ENCODE measurements at places on chromosomes 4 and X.

- no peak for DNase-seq
Observed at GRCh38 chr4:23707652-23708026, 182.2 kb downstream of the PPARGC1A start.

- DNase-seq, result no peak
Observed at GRCh38 chr4:172543249-172543648, 625.4 kb upstream of the GALNT7 start.

DNA sequence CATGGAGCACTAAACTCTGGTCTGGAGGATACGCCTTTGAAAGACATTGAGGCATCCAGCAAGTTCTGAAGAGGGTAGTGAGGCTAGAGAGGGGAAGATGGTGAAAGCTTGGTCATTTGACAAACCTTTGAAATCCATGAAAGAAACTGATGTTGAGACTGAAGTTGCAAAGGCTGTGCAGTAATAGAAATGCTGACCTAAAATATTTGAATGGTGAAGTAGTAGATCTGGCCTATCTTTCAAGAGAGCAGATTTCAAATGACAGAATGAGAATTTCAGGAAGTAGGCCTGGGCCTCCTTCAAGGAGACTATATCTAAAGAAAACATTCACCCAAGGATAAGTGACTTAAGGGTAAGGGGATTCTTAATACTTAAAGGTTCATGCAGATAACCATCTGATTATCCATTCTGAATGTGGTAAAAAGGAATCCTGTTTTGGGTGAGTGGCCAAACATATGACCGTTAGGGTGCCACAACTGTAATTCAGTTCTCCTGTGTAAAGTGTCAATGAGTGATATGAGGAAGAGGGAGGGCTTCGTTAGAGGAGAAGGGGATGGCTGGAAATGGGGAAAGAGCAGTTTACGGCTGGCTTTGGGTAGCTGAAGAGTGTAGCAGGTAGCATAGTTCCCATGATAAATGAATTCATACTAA is 62.2 kb downstream of the AMELX start:
- no peak for DNase-seq

- DNase-seq, result no peak
Observed at GRCh38 chr4:135354876-135355275, 1153.3 kb upstream of the PABPC4L start.

DNA sequence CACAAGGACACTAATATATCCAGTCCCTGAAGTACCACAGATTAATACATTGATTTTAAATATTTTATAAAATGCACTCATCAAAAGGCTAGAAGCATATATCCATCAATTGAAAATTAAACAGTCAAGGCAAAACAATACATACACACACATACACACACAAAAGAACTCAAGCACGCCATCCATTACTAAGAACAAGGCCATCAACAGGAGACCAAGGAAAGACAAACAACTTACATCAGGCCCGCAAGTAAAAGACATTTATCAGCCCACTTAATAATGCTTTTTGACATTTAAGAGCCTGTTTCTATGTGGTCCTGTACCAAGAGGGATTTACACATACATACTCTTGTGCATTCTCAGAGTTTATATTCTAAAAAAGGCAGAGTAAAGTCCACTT is 50.0 kb upstream of the ZNF827 start:
- no peak for DNase-seq

DNA sequence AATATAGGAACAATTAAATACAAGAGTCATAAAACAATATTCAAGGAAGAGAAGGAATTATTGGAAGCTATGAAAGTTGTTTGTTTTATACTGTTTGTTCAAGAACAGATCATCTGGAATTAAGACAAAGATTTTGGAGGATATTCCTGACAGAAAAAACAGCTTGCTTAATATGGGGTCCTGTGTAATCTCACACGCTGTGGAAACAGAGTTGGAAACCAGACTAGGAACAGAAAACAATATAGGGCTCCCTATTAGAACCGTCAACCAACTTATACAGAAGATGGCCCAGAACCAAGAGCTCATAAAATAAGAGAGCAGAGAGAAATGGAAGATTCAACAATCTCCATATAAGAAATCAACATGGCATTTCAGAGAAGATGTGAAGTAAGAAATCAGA is 156.0 kb downstream of the PCDH18 start:
- no peak for DNase-seq

DNA sequence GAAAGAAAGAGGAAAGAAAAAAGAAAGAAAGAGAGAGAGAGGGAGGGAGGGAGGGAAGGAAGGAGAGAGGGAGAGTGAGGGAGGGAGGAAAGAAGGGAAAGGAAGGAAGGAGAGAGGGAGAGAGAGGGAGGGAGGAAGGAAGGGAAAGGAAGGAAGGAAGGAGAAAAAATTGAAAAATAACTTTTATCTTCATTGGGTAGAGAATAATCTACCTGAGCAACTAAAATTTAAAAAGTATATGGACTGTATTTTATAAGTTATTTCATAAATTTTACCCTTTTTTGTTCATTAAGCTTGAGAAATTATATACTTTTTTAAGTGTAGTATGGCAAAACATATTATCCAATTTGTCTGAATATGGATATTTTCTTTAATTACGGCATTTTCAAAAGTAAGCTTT is 32.0 kb downstream of the ARSJ start:
- DNase-seq, result no peak

DNA sequence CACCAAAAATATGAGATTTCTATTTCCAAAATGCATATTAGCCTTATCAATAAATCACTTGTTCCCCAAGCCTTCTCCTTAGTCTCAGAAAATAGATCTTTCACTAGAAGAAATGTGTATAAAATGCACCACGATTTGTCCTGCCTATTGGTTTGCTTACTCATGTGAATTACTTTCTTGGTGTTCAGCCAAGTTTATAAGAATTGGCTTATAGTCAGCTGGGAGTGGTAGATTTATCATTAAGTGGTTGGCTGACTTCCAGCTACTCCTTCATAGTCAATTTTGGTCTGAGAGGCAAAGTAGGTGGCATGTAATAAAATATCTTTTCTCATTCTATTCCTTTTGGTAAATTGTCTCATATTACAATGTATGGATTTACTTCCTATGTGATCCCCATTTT is 1.3 kb downstream of the SULT1E1 start:
- no peak for DNase-seq

GRCh38 chr4:118765399-118765798 is 70.5 kb downstream of the SEC24D start:
- peak; percentile 97 for DNase-seq

- no peak for DNase-seq
Observed at GRCh38 chr4:38166082-38166481, 205.9 kb downstream of the PTTG2 start.

- DNase-seq, result no peak
Observed at GRCh38 chrX:97155816-97156215, 272.1 kb downstream of the RPA4 start.

- DNase-seq, result no peak
Observed at GRCh38 chr4:181127171-181127570, 1116.0 kb upstream of the TENM3 start.

DNA sequence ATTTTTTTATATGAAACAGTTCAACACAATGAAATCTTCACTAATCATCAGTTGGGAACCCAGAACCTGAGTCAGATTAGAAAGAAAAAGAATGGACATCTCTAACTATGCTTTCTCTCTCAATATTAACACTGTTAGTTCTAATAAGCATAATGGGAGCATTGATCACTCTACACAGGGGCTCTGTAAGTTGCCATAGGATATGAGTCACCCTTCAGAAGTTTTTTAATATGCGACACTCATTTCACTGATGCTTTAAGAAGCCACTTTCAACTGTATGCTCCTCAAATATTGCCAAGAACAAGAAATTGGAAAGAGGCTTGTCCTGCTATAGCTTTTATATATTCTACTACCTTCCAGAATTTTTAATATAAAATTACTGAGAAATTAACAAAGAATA is 187.0 kb downstream of the AASDH start:
- no peak for DNase-seq

DNA sequence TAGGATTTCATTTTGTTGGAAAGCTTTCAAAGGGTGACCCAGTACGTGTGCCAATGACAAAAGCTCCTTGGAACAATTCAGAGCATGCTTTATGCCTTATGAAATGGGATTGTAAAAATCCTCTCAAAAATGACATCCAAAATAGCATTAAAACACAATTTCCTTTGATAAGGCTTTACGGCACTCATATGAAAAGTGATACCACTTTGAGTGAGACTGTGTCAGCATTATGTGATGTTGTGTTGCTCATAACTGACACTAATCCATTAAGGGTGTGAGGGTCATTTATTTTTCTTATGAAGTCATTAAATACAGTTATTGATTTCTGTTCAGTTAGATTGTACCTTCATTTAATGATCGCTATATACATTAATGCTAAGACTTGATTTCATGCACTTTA is 250.2 kb downstream of the TENM3 start:
- DNase-seq, result no peak

- peak; percentile 75 for DNase-seq
Observed at GRCh38 chr4:143700046-143700415, 444 bp downstream of the FREM3 start.

DNA sequence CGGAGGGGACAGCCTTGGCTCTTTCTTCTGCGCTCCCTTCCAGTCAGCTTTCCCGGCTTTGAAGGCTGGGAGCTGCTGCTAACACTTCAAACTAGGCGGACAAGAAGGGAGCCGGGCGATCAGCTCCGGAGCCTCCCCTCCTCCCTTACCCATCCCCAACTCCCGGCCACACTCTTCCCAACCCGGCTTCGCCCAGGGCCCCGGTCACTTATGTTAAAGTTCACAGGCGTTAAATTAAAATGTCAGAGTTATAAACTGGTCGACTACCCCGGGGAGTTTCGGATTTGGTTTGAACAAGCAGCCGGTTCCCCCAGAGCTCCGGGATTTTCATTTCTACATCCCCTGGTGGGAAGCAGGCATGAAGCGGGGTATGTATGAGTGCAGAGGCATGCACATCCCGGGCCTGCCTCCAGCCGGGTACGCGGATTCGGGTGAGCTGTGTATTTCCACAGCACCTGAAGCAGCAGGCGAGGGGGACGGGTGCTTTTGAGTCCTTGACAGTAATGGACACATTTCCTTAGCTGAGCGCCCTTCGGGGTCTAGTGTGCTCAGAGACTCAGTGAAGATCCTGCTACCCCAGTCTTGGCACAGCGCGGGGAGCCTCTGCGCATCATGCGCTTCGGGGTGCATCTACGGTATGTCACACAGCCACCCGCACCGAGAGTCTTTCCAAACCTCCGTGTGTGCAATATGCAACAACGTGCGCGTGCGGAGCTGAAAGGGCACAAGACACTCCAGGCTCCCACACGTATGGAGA is 880 bp downstream of the UNC5C start:
- peak; percentile 26 for DNase-seq

DNA sequence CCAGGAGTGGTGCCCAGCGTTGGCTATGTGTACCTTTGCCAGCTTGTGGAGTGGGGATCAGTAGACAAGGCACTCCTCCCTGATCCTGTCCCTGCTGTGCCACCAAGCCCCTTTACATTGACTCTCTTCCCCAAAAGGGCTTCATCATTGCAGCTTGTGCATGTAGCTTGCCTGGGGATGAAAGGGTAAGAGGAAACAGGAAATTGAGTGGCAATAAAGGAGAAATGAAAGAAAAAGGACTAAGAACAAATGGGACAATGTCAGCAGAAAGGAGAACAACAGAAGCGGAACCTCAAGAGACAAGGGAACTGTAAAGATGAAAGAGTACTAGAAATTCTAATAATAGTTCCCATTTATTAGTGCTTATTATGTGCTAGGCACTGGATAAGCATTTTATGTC is 8.7 kb upstream of the IL13RA1 start:
- DNase-seq, result no peak

GRCh38 chrX:17377091-17377717 is 2.2 kb downstream of the NHS start:
- peak; percentile 77 for DNase-seq

- no peak for DNase-seq
Observed at GRCh38 chr4:183831026-183831446, 74.1 kb upstream of the STOX2 start.

- no peak for DNase-seq
Observed at GRCh38 chr4:40388239-40388638, 53.1 kb downstream of the CHRNA9 start.

DNA sequence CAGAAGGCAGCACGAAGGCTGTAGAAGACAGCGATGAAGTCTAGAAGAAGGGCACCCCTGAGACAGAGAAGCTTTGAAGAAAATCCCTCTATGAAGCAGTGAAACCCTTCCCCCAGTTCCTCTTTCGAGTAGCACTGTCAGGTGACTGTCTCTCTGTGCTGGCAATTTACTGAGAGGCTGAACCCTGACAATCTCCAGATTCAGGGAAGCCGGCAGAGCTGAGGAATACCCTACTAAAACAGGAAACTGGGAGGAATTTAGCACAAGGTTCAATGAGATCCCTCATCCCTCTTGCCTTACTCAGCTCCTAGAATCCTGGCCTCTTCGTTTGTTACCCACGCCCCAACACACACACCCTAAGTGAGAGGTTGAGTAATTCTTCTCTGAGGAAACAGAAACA is 239.7 kb upstream of the NOCT start:
- DNase-seq, result peak; percentile 56

DNA sequence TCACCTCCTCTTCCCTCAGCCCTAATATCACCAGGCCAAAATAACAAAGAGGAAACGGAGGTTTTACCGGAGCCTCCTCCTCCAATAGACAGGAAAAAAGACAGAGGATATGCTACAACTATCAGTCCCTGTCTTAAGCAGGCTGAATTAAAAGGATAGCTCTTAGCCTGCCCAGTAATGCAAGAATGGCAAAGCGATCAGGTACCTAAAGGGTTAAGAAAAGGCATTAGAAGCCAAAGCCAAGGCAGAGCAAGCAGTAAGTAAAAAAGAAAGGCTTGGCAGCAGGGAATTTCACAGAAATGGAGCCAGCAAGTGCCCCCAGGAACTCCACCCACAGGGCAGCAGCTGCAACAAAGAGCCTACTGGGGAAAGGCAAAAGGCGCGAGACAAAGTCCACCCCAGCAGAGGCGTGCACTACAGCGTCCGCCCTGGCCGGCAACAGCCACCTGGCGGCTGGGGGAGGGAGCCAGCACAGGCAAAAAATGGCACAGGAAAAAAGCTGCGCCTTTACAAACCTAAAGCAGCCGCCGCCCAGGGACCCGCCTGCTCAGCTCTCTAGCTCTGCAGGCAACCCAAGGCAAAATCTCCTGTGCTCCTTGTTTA is 220.6 kb upstream of the ZC4H2 start:
- DNase-seq, result peak; percentile 18

DNA sequence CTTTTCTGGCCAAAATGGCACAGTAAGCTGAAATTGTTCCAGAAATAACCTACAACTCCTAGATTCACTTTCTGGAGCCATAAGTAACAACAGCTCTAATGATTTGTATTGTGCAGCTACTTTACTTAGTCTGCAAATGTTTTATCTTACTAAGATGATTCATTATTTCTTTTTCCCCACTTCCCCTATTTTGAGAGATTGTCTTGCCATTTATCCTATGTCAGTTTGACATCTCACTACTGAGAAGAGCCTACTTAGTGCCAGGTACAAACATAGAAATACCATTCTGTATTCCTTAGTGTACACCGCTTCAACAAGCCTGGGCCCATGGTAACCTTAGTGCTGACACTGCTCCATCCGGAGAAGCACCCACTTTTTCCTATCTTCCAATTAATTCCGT is 13.8 kb upstream of the STK26 start:
- DNase-seq, result no peak

DNA sequence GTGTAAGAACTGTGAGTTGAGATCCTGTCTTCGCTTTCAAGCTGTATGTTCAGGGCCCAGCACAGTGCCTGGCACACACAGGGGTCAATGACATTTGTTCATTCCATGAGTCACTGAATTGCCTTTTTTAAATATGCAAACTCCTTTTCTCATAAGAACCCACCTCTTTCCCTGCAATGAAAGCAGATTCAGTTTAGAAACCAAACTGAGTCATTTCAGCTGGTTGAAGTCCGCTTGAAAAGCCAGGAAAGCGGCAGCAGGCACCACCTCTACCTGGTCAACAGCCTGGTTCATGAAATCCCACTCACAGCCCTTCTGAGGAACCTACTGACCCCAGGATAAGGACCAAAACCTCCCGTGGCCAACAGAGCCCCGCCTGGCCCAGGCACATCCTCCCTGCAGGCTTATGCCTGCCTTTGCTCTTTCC is 4.5 kb upstream of the C1QTNF7 start:
- DNase-seq, result no peak

Data from GM23248 (cell line).